ENCODE measurements at places on chromosomes 5 and 9.

DNA sequence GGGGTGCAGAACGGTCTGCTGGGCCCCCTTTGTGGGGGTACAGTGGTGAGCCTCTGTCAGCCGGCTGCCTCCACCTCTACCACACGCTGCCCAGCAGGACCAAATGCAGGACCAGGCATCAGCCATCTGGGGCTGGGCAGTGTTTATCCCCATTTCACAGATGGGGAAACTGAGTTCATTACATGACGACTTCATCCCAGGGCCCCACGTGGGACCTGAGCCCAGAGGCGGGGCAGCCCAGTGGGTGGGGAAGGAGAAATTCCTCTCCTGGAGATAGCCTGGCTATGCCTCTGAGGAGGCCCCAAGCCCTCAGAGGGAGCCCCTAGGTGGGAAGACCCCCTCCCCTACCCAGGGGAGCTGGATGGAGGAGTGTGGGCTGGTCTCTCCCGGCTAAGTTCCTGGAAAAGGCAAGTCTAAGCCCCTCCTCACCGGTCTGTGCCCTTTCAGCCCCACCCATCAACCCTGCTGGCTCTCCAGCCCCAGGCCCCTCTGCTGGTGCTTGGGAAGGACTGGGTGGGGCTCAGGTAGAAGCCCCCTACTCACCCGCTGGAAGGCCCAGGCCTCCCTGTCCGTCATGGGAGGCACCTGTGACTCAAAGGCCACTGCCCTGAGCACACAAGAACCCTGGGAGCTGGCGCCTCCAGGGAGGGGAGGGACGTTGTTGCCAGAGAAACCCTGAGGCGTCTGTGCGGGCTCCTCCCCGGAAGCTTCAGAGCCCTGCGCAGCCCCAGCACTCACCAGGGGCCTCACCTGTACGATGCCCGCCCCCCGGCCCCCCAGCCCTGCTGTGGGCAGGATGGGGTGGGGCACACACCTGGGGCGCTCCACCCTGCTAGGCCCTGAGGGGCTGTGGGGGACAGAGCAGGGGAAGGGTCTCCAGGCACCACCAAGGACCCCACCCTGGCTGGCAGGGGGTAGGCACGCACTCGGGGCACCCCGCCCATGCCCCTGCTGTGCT, 7.4 kb upstream of the CCDC187 start:
- DNase-seq: no peak

DNA sequence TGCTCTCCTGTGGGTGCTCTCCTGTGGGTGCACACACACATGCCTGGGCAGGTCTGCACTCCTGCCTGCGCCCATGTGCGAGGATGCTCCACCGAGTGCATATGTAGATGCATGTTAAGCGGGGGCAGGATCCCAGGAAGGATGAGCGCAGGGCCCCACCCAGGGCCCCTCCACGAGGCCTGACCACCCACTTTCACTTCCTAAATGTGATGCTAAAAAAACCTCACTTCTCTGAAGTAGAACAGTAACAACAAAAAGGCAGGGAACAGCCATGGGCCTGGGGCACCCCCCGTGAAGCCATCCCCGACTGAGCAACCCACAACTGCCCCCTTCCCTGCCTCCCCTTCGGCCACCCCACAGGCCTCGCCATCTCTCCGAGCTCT, 48.2 kb upstream of the SARDH start:
- DNase-seq: no peak

DNA sequence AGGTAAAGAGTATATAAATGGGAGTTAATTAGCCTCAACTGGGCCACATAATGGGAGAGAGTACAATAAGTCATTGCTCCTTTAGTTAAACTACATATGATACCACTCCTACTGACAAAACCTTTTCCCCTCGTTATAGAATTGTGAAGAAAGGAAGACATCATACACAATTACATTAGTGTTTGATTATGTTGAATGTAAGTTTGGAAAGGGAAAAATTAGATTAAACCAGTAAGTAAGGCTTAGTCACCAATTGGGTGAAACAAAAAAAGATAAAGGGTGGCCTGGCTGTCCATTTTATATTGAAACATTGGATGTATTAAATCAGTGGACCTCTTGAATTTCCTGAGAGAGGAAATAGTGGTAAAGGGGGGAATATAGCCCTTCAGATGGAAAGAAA, 464.3 kb upstream of the PAPPA start:
- DNase-seq: no peak

DNA sequence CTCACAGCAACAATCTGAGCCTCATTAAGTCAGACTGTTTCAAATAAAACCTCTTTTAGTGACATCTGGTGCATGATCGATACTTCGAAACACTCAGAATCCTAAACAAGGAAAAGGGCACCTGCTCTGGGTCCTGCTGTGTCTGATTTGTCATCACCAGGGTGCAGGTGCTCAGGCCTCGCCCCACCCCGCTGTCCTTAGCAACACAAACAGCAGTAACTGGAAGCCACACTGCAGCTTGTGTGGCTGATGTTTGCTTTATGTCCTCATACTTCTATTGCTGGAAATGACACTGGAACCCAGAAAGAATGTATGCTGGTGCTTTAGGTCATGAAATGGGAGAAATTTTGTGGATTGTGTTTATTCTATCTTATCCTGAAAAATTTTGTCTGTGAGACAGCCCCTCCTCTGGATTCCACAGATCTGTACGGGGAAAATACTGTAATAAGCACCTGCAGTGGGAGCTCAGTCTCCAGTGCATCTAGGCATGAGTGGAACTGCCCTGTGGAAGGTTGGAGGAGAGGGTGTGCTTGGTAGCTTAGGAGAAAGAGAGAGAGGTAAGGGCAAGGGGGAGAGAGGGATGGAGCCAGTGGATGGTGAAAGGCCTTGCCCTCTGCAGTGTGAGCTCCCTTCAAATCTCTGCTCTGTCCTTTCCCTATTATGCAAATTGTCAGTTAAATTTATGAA, 284.2 kb downstream of the SMARCA2 start:
- no peak for DNase-seq

DNA sequence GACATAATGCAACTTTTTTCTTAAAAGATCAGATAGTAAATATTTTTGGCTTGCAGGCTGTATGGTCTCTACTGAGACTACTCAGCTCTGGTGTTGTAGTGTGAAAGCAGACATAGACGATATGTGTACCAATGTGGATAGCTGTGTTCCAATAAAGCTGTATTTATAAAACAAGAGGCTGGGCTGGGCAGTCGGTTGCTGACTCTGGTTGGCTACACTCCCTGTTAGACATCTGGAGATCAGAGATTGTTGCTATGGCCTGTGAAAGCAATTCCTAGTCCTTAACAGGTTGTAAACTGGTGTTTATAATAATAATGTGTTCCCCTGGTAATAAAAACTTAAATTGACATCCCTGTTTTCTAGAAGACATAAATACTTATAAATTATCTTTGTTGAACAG, 24.4 kb upstream of the SCAMP1 start:
- no peak for DNase-seq

DNA sequence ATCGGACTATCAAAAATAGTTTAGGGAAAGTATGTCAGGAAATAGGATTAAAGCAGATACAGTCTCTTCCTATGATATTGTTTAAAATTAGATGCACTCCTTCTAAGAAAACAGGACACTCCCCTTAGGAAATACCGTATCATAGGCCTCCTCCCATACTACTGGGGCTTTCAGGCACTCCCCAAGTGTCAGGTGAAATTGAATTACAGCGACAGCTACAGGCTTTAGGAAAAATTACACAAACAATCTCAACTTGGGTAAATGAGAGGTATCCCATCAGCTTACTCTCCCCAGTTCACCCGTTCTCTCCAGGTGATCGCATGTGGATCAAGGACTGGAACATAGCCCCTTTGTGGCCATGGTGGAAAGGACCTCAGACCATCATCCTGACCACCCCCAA, 110.4 kb upstream of the EPB41L4A start:
- peak; percentile 33 for DNase-seq

DNA sequence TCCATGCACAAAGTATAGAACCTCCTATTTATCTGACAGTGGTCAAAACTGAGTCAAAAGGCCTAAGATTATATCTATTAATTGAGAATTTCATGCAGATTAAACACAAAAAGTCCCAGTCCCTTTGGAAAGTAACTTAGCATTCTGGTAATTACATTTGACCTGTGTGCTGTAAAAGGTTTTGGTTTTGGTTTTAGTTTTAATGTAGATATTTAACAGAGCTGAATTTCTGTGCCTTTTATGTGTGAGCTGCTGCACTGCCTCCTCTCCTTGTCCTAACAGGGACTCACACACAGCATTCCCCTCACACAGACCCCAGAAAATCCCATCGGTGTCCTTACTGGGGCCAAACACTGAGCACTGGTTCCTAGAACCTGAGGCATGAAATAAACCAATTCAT, 31.0 kb upstream of the FSD1L start:
- DNase-seq: no peak

DNA sequence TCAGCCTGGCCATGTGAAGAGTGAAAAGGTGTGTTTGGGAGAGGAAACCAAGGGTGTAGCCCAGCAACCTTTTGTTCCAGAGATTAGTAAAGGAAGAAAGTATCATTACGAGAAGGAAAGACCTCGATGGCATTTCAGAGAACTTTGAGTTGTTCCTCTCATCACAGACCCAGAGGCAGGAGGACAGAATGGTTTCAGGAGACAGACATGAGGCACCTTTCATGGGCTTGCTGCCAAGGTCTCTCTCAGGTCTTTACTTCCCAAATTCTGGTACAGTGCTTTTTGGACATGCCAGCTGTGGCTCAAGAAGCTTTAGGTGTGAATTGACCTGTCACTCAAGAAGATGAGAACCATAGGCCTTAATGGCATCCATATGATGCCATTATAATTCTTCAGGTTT, 2.8 kb upstream of the MCC start:
- no peak for DNase-seq

- DNase-seq: no peak
These were observed 94.3 kb downstream of the PBX3 start for GRCh38 chr9:125841444-125841843.

DNA sequence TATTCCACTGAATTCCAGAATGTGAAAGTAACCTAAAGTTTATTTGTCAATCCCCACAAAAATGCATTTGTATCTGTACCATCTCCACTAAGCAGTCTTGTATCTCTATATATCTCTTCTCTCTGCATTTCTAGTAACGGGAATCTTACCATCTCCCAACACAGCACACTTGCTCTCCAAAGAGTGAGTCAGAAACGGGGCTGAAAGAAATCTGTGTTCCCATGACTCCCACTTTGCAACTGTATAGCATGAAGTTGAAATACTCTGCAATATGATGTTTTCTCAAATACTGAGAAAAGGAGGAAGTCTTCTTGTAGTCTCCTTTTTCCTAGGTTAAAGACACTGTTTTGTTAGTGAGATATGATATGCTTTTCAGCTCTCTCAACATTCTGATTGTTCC, 848.8 kb upstream of the ACO1 start:
- no peak for DNase-seq

DNA sequence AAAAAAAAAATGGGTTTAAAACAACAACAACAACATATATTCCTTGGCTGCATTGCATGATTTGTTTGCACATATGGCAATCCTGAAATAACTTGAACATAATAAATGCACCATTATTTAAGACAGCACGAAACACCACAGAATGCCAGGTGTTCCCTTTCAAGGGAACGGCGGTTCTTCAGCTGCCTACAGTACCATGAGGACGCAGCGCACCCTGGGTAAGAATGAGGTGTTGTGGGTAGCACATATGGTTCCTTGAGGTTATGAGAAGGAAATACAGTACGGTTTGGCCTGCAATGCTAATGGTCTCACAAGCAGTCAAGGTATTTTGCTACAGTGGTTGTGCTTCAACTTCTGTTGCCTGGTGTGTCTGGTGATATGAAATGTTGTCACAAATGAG, 174.8 kb downstream of the SLC12A2 start:
- DNase-seq: no peak

DNA sequence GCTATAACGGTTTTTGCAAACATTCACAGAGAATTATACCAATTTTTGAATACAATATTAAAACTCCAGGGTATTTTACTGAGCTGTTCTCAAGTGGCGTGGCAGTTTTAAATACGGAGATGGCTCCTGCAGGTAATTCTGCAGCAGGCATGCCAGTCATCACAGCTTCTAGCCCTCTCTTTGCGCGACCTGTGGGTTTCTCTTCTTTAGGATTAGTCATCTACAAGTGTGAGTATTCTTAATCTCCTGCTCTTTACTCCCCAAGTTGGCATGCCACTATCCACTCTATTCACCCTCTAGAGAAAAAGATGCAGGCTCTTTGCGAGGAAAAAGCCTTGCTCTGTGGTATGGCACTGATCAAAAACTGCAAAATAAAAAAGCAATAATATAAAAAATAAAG, 43.9 kb downstream of the ANKRD31 start:
- DNase-seq: peak; percentile 5

- DNase-seq: no peak
These were observed 414.9 kb downstream of the CYLC2 start for GRCh38 chr9:103410059-103410458.

DNA sequence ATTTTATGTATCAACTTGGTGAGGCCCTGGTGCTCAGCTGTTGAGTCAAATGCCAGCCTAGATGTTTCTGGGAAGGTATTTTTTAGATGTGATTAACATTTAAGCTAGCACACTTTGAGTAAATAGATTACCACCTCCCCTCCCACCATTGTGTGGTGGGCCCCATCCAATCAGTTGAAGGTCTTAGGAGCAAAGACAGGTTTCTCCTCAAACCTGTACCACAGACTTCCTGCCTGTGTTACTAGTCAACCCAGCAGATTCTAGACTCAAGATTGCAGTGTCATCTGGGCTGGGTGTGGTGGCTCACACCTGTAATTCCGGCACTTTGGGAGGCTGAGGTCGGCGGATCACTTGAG, 33.8 kb downstream of the MRPL36 start:
- DNase-seq: no peak

DNA sequence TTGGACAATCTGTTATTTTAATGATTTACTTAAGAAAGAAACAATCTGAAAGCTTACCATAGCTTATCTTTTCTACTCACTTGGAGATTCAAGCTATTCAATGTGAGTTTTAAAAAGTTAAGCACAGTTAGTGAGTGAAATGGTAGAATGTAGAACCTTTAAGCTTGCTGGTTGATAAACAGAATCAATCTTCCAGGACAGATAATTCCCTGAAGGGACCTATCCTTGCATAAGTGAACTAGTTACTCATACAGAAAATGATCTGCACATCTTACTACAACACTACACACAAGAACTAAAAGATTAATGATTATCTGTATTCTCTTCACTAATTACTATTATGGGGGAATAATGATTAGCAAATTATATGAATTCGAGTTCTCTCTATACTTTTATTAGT, 165.6 kb downstream of the PALM2AKAP2 start:
- no peak for DNase-seq

DNA sequence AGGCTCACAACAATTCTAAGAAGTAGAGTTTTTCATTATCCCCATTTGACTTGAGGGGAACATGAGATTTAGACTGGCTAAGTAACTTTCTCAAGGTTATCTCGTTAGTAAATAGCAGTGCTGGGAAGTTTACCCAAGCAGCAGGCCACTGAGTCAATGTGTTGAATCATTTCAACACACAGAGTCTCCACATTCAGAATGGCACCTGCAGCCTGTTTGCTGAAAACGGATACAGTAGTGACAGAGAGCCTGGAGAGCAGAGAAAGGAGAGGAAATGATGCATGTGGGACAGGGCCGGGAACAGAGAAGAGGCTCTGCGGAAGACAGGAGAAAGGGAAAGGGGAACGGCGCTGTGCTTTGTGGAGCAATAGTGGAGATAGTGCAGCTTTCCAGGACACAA, 33.5 kb upstream of the ZSWIM6 start:
- DNase-seq: no peak
